ENCODE measurements at places on chromosomes 6 and 20.

- DNase-seq = no peak
Measured at GRCh38 chr6:74177506-74177905, 481.5 kb downstream of the CD109 start.

GRCh38 chr6:55782275-55782674 is 93.1 kb downstream of the BMP5 start:
- DNase-seq = no peak

- no peak for DNase-seq
Measured at GRCh38 chr20:52172392-52173047, 19.1 kb downstream of the ZFP64 start.

- DNase-seq = no peak
Measured at GRCh38 chr6:150099546-150099945, 30.6 kb upstream of the ULBP3 start.

- no peak for DNase-seq
Measured at GRCh38 chr6:21780679-21781078, 187.1 kb downstream of the SOX4 start.

- DNase-seq = peak; percentile 26
Measured at GRCh38 chr6:139534472-139535115, 160.1 kb upstream of the CITED2 start.

DNA sequence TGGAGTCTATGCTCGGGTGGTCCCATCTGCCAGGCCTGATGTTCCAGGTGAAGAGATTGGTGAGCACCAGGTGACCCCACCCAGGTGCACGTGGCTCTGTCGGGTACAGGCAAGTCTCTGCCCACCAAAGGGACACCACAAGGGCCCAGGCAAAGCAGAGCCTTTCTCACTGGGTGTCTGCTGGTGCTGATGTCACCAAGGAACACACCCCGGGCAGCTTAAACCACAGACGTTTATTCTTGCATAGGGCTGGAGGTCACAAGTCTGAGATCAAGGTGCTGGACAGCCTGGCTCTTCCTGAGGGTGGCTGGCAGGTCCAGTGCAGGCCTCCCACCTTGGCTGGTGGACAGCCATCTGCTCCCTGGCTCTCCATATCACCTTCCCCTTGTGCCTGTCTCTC is 100.7 kb upstream of the CD93 start:
- no peak for DNase-seq

DNA sequence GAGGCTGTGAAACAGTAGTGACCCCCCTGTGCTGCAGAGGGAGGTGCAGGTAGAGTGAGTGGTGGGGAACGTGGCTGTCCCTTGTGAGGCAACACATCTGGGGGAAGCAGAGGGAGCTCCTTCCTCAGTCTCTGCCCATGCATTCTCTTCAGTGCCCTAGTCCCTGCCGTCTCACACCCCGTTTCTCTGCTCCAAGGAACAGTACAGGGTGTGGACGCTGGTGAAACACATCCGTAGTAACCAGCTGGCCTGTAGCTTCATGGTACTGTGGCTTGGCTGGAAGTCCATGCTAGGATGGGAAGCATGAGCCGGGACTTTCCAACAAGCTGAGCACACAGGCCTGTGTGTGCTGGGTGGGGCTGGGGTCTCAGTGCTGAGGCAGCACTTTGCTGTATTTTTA is 25.4 kb upstream of the CST3 start:
- no peak for DNase-seq

GRCh38 chr6:169156108-169156792 is 97.4 kb downstream of the THBS2 start:
- DNase-seq = no peak

GRCh38 chr6:167807756-167808155 is 19.0 kb upstream of the AFDN start:
- no peak for DNase-seq

DNA sequence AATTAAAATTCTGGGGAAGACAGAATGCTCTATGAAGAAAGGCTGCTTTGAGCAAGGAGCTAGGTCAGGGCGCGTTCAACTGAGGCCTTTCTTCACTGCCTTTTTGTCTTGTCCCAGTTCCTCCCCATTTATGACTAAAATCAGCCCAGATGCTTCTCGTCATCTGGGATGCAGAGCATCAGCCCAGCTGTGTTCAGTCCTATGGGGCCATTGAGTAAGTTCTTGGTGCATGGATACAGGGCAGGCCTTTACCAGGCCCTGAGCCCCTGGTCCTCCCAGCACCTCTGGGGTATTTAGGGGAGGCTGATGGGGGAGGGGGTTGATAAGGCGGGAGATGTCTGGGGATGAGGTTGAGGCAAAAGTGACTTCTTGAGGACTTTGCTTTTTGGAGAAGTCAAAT is 55.7 kb downstream of the PTPN1 start:
- DNase-seq = no peak

- DNase-seq = no peak
Measured at GRCh38 chr20:8421981-8422380, 289.9 kb downstream of the PLCB1 start.

DNA sequence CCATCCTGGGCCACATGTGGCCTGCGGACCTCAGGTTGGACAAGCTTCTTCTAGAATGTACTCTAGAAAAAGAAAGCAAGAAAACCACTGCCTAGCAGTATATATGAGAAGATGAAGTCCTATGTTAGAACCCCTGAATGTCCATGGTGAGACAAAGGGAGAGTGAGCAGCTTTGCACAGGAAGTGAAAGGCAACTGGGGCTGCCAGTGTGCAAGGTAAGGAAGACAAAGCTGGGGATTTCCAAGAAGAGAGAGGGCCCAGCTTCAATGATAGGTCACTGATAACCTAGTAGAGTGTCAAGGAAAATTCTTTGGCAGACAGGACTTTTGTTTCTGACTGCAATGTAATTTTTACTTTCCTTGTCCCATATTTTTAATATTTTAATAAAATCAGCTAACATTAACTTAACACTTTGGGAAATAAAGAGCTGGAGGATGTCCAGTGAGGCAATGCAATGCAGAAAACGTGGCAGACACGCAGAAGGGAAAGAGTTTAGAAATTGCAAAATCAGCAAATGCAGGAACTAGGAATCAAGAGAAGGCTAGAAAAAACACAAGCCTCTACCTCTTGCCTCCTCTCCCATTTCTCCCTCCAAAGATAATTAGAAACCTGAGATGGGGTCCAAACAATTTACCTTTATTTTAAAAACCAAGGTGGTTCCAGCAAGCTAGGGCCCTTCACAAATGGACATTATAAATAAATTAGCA is 47.4 kb downstream of the CYP39A1 start:
- DNase-seq = no peak

DNA sequence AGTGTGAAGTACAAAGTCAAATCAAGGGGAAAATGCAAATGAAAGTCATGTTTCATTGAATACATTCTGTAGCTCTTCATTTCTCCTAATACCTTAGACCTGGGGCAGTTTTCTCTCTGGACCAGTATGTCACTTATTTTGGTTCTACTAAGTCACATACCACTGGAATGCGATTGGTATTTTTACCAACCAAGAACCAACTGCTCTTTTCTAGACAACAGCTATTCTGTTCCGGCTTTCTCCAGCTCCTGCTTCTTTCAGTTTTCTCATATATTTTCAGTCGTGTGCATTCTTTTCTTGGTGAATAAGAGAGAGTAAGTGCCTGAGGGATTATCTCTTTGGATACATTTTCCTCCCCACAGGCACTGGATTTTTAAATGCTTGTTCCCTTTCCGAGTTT is 39.2 kb upstream of the SPACA1 start:
- DNase-seq = no peak

- DNase-seq = no peak
Measured at GRCh38 chr6:7468382-7469081, 72.9 kb upstream of the DSP start.

- DNase-seq = no peak
Measured at GRCh38 chr20:17640875-17641378, 41.1 kb downstream of the RRBP1 start.

All from CD8-positive, alpha-beta memory T cell (primary cell).